RKO (cell line): ENCODE measurements at places on chromosomes 5 and 9.

- DNase-seq, result no peak
These were observed 93.7 kb downstream of the SPOCK1 start for GRCh38 chr5:137405393-137405792.

DNA sequence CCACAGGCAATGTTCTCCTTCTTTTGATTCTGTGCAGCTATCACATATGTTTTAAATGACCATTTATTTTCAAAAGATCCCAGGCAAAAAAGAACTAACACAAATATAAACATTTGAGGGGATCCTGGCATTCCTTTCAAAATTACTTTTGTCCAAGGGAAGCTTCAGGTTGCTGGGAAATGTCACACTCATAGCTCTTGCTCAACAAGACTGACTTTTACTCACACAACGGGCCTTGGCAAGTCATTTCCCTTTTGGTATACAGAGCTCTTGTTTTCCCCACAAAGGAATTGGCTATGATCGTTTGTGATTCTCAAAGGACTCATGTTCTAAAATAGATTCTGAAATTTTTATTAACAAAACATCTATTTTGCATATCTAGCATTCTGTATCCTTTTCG is 4.5 kb upstream of the PALM2AKAP2 start:
- no peak for DNase-seq

- no peak for DNase-seq
These were observed 4.0 kb upstream of the RHOBTB3 start for GRCh38 chr5:95726811-95727763.

DNA sequence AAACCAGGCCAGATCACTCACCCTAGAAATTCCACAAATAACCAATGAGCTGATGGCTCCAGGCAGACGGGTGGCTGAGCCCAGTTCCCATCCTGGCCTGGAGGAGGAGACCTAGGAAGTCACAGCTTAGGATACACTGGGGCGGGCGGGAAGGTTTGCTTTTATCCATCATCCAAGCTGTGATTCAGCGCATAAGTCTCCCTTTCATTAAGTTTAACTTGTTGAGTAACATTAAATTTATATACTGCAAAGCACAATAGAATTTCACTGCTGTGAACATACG is 55.7 kb downstream of the THBS4 start:
- DNase-seq, result no peak

DNA sequence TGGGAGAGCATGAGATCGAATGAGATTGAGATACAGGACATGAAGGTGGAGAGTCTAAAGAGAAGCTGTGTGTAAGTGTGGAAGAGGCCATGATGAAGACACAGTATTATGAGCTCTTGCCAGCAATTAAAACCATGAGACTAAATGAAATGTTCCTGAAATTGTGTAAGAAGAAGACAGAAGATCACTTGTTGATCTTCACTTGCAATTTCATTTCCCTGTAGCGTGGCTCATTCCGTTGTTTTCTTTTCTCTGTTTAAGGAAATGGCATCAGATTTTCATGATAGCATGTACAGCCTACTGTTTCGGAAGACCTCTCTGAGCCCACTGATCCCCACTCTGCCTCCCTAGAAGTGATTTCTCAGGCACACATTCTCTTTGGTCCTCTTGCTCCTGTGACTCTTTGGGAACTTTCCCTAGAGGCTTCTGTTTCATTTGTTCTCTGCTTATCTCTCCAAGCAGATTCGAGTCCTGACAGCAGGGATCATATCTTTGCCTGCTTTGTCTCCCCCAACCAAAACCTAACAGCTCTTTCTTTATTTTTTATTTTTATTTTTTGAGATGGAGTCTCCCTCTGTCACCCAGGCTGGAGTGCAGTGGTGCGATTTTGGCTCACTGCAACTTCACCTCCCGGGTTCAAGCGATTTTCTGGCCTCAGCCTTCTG is 16.8 kb downstream of the PIP5K1B start:
- DNase-seq, result no peak

GRCh38 chr9:90147426-90147825 is 495.2 kb downstream of the DIRAS2 start:
- DNase-seq, result no peak
